GM03348 (cell line): ENCODE measurements at places on chromosomes 13 and 19.
A peak's percentile ranks its signal among the peaks of the same experiment; 100 is the strongest.

- DNase-seq = no peak
Observed at GRCh38 chr19:45247136-45247535, 1.9 kb upstream of the EXOC3L2 start.

GRCh38 chr19:54387991-54388801 lies 23.5 kb upstream of the LAIR1 start:
- peak; percentile 16 for DNase-seq

DNA sequence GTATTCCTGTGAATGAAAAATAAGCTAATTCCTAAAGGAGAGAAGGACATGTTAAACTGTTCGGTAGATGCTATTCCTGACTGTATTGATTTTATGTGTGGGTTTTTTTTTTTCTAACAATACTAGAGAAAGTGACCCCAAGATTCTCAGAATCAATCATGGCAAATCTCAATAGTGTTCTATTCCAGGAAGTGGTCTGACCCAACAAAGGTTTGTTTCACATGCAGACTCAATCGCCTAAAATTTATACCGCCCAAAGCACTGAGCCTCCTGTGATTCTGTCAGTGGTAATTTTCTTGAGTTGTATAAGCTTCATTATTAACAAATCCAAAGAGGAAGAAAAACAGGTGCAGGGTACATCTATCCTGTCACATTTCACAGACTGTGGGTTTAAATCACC lies 293.7 kb downstream of the SUCLA2 start:
- DNase-seq = no peak

DNA sequence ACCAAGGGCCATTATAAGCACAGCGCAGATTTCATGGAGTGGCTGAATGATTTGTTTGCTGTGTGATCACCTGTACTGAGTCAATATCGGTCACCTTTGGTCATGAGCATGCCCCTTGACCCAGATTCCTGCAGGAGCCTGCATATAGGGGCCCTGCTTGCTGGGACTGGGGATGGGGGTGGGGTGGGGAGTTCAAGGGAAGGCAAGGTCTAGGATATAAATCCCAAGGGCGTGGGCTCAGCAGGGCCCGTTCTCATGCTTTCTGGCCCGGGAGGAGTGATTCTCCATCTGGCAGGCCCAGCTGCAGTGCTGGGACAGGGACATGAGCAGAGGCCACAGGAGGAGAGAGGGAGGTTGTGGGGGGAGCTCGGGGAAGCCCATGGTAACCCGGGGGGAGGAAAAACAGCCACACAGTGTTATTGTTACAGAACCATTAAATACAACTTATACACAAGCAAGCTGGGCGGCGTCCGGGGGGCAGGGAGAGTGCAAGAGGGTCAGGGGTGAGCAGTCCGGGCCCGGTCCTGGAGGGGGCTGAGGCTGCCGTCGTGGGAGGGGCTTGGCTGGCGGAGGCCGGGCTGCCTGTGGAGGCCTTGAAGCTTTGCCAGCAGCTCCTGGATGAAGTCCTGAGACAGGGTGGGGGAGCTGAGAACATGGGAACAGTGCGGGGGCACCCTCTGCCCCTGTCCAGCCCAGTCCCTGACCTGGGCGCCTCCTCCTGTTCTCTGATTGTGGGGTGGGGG lies 5.2 kb downstream of the PPP1R14A start:
- no peak for DNase-seq

- DNase-seq = no peak
Observed at GRCh38 chr13:104408733-104409132, 1342.5 kb upstream of the SLC10A2 start.

GRCh38 chr19:28394725-28395124 lies 818.2 kb downstream of the UQCRFS1 start:
- no peak for DNase-seq

- DNase-seq = no peak
Observed at GRCh38 chr13:74168263-74168675, 34.1 kb upstream of the KLF12 start.

GRCh38 chr19:47435883-47436417 lies 16.6 kb upstream of the MEIS3 start:
- DNase-seq = no peak

- no peak for DNase-seq
Observed at GRCh38 chr19:34085336-34085735, 87.0 kb upstream of the LSM14A start.

DNA sequence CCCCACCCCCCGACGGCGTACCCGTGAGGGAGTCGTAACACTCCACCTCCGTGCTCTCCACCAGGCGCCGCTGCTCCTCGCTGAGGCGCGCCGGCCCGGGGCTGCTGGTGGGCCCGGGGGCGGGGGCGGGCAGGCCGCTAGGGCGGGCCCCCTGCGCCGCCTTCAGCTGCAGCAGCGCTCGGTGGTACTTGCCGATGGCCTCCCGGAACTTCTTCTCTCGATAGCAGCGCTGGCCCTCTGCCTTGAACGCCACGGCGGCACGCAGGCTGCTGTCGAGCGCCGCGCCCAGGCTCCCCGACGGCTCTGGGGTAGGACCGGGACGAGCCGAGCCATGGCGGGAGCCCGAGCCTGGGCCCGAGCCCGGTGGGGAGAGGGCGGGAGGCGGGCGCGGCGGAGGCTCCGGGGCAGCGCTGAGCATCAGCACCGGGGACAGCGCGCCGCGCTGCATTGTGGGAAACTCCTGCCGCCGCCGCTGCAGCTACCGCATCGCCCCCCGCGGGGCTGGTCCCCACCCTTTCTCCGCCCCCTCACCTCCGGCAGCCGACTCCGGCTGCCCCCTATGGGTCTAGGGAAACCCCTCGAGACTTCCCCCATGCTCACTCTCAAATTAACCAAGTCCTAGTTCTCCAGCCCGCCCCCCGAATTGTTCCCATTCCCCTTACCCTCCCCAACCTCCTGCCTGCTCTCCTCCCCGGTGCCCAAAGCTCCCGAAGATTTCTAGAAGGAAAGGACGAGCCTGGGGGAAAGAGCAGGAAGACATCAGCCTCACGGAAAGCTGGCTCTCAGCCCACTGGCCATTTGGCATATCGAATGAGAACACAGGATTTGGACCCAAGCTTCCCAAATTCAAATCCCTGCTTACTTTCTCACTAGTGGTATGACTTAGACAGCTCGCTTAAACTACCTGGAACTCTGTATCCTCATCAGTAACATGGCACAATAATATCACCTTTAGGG lies at the start of gene TTC9B:
Gene TTC9B, minus strand, starts transcription at position 451 of the 957 bp plus-strand sequence. Its CDS starts 3 bp downstream, at position 448.
- DNase-seq = peak; percentile 74

DNA sequence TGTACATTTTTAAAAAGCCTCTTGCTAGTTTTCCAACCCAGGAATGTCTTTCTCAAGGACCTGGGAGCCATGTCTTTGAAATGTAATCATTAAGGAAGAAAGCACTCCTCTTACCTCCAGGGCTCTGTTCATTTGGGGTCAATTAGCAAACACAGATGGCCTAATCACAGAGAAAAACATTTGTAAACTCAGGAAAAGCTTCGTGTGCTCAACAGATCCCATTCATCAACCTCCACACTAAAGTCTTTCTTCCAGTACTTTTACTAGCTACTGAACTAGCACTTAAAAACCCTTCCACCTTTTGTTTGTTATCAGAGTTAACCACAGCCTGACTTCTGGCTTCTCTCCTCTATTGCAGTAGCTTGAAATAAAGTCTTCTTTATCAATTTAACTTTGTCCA lies 441.4 kb downstream of the PCDH20 start:
- no peak for DNase-seq

- no peak for DNase-seq
Observed at GRCh38 chr13:111241006-111241755, 79.3 kb upstream of the TEX29 start.

GRCh38 chr19:40466985-40467734 lies at the start of gene SPTBN4:
Gene SPTBN4 (plus strand): TSS chr19:40467001. CDS start chr19:40472622, 5,621 bp downstream.
- DNase-seq = peak; percentile 60

GRCh38 chr19:41646589-41647204 lies 19.8 kb upstream of the CEACAM4 start:
- peak; percentile 30 for DNase-seq

DNA sequence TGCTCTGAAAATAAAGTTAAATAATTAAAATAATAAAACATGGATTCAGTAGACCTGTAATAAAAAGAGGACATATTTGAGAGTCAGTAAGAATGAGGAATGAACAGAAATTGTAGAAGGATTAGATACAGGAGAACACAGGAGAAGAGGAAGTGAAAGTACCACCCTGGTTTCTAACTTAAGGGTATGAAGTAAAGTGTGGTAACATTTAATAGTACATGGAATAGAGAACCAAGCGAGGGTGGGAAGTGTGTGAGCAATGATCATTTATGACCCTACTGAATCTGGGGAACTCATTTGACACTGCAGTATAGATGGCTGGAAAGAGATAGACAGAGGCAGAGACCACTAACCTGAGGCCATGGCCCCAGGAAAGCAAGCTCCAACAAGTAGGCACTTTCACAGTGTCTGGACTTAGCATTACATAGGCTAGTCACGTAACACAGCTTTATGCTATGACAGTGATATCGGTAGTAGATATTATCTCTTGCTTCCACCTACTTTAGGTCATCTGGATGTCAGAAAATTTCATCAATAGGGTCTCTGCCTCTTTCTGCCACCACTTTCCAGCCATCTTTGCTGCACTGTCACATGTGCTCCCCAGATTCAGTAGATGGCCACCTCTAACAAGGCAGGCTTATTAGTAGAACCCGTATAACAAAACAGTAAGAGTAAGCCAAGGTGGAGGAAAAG lies 633.9 kb upstream of the MIR17HG start:
- no peak for DNase-seq

DNA sequence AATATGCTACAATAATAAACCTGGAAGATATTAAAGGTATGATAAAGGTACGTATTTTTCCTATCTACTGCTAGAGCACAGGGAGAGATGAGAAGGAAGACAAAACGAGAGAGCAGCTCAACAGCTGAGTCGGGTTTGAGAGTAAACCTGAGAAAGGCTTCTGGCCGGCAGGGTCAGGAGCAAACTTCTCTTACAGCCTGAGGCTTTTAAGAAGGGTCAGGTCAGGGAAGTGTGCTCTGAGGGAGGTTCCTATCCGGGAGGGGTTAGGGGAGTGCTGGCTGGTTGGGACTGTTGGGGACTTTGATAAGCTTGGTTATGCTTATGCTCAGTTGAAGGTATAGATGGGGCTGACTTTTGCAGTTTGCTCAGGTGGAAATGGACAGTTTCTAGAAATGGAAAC lies 77.7 kb upstream of the PRR20A start:
- DNase-seq = no peak

GRCh38 chr19:56692206-56692895 lies 20.8 kb upstream of the ZNF835 start:
- DNase-seq = no peak

- no peak for DNase-seq
Observed at GRCh38 chr13:88303605-88304004, 632.4 kb downstream of the SLITRK5 start.

- DNase-seq = no peak
Observed at GRCh38 chr13:112467236-112467635, 91.1 kb downstream of the SPACA7 start.

DNA sequence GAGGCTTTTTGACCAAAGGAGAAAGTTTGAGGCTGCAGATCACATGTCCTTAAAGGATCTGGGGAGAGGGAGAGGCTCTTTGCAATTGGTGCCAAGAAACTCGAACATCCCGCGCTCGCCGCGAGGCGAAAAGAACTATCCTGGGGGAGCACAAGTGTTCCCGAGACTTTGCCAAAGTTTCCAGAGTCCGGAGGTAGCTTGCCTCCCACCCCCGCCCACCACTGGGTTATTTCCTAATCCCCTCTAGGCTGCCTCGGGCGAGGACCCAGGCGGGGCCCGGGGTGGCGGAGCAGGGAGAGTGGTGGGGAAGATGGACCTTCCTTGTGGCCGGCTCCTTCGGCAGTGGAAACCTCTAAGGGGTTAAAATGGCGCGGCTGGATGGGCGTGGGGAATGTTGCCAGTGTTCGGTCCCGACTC lies 114.5 kb downstream of the KCNRG start:
- DNase-seq = no peak

DNA sequence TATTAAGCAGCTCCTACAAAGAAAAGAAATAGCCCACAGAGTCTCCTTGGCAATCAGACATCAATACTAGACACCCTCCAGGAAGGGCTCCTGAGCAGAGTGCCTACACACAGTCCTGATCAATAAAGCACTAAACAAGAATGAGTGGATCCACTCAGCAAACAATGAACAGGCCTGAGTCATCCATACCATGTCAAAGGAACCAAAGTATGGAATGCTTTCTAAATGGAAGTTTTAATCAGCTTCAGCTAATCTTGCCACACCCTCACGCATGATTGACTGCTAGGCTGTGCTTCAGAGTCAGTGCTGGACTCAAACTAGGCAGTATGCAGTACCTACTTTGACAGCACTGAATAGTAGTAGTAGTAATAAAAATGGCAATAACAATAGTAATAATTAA lies 392.7 kb upstream of the HTR2A start:
- no peak for DNase-seq

- peak; percentile 61 for DNase-seq
Observed at GRCh38 chr19:55493052-55493644, 4.9 kb downstream of the SSC5D start.

GRCh38 chr19:17751912-17752273 lies 616 bp downstream of the FCHO1 start:
- no peak for DNase-seq

DNA sequence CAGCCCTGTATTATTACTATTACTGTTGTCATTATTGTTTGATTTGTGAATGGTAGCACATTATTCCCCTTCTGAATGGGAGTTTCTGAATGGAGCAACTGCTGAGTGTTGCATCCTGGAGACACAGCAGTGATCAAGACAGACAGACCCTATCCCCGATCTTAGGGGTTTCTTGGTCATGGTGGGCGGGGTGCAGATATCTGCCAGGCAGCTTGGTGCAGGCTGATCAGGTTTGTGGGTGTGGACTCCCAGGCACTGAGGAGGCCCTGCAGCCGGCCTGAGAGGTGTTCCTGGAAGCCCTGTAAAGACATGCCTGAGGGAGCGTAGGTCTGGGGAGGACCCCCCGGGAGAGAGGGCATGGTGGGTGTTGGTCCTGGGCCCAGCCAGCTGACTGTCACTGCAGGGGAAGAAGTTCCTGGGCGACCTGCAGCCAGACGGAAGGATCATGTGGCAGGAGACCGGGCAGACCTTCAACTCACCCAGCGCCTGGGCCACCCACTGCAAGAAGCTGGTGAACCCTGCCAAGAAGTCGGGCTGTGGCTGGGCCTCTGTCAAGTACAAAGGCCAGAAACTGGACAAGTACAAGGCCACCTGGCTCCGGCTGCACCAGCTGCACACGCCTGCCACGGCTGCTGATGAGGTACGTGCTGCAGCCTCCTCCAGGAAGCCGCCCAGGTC lies 2.1 kb downstream of the MPND start:
- no peak for DNase-seq
